ENCODE measurements at places on chromosomes 12 and 14.

DNA sequence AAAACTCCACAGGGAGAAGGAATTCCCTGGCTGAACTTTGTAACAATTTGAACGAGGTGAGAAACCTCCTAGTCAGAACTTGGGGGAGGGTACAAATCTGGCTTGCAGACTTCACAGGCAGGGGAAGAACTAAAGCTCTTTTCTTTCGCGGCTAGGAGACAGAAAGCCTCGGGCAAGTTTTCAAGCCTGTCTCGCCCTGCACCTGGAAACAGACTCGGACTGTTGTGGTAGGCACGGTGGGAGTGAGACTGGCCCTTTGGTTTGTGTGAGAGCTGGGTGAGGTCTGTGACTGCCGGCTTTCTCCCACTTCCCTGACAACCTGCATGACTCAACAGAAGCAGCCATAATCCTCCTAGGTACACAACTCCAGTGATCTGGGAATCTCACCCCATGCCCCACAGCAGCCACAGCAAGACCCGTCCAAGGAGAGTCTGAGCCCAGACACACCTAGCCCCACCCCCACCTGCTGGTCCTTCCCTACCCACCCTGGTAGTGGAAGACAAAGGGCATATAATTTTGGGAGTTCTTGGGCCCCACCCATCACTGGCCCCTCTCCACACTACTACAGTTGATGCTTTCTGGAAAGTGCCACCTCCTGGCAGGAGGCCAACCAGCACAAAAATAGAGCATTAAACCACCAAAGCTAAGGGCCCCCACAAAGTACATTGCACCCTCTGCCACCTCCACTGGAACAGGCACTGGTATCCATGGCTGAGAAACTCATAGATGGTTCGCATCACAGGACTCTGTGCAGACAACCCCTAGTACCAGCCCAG is 102.7 kb upstream of the ST8SIA1 start:
- DNase-seq: no peak

DNA sequence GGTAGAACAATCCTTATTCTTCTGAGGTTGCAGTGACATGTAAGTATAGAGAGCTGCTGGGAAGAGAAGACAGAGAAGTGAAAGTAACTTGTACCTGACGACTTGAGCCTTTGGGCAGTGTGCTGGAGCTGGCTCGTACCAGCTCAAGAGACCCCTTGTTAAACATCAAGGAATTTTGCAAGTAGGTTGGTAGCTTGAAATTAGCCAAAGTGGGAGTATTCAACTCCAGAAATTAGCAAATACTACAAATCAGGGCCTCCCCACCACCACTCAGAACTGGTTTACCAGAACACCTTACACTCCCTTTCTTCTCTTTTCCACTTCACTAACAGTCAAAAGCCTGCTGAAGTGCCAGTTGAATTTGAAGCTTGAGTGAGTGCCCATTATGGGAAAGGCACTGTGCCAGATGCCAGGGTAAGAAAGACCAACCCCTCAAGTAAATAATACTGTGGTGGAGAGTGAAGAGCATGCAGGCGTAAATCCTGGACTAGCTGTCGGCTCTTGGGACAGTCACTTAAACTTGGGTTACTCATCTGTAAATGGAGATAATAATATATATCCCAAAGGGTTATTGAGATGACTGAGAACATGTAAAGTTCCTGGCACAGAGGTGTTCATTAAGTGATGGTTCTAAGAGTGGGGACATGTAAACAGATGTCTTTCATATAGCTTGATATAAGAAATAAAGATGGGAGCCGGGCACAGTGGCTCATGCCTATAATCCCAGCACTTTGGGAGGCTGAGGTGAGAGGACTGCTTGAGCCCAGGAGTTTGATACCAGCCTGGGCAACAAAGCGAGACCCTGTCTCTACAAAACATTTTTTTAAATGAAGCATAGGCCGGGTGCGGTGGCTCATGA is 27.0 kb upstream of the EID3 start:
- DNase-seq: no peak

DNA sequence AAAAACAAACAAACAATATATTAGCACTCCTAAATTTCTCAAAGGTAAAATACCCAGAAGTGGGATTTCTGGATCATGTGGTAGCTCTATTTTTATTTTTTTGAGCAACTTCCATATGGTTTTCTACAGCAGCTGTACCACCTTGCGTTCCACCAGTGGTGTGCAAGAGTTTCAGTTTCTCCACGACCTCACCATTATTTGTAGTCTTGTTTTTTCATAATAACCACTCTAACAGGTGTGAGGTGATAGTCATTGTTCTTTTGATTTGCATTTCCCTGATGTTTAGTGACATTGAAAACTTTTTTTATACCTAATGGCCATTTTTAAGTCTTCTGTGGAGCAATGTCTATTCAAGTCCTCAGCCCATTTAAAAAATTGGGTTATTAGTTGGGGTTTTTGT is 127.3 kb upstream of the SLC38A2 start:
- DNase-seq: no peak

DNA sequence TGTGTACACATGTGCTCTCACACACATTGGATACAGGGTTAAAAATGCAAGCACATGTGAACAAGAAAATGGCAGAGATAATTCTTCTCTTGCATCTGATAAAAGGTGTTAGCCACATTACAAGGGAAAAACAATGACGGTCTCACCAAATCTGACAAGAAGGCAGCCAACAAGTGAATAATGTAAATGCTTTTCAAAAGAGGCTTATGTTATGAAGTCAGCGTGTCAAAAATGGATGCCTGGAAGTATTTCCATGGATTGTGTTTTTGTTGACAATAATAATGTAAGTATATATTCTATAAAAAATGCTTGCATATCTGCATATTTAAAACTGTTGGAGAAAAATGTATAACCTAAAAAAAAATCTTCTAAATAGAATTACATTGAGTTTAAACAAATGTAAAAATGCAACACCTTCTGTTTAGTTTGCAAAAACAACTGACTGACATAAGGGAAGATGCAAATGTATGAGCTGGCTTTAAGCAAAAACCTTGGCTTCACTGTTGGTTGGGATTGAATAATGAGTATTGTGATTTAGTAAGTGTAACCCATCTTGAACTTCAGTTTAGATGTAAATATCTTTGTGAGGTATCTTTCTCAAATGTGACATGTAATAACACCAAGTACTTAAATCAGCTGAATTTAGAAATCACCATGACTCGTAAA is 424.9 kb downstream of the PDZRN4 start:
- no peak for DNase-seq

DNA sequence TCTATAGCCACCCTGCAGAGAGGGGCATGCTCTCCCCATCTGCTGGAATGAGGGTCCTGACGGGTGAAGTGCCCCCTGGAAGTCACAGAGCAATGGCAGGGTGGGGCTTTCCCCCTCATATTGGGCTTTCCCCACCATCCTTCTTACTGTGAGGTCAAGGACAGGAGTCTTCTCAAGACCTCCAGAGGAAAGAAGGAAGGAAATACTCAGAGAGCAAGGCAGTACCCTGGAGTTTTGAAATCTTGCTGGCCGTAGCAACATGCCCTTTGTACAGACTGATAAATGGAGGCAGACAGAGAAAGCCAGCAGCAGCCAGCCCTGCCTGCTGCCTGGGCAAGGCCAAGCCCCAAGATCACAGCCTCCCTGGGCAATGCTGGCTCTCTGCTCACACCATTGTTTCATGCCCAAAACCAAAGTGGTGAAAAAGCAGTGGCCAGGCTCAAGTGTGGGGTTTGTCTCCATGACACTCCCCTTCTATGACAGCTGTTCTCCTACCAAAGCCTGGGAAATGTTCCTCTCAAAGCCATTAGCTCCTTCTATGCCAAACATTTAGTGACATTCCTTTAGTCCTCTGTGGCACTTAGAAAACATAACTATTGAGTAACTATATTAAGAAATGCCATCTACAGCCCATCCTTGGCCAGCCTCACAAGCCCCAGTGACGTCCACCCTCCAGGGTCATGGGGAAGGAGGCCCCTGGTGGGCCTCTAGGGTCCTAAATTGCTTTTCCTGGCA is 13.2 kb upstream of the ITPK1 start:
- DNase-seq: no peak

- no peak for DNase-seq
Measured at GRCh38 chr12:47396902-47397663, 308.7 kb downstream of the RPAP3 start.

- DNase-seq: no peak
Measured at GRCh38 chr14:21486640-21487087, 9.7 kb downstream of the TOX4 start.

Measured in GM12891 (cell line).